ENCODE measurements at places on chromosomes 16 and 17.

GRCh38 chr16:84308120-84308519 lies 13.4 kb downstream of the WFDC1 start:
- no peak for DNase-seq

DNA sequence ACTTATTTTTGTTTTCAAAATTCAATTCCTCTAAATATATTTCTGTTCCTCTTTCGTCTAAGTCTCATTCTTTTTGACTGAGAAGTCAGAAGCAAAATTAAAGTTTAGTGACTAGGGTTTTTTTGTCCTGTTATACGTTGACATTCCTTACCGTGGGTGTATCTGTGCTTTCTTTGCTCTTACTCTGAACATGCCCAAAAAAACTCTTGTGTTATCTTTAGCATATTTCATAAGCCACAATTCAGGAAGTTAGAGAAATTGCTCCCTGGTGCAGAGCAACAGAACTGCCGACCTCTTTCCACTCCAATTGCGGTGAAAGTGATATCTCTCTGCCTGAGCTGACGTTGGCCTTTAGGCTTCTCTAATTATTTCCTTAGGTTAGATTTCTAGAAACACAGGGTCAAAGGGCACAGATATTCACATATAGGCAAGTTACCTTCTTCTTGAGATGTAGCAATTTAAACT lies 65.7 kb downstream of the CENPV start:
- DNase-seq: no peak

GRCh38 chr17:83190601-83191387 lies 111.4 kb downstream of the METRNL start:
- DNase-seq: peak; percentile 38

- DNase-seq: no peak
Measured at GRCh38 chr17:21330436-21331160, 45.6 kb upstream of the KCNJ12 start.

- DNase-seq: no peak
Measured at GRCh38 chr16:72879846-72880245, 168.1 kb downstream of the ZFHX3 start.

DNA sequence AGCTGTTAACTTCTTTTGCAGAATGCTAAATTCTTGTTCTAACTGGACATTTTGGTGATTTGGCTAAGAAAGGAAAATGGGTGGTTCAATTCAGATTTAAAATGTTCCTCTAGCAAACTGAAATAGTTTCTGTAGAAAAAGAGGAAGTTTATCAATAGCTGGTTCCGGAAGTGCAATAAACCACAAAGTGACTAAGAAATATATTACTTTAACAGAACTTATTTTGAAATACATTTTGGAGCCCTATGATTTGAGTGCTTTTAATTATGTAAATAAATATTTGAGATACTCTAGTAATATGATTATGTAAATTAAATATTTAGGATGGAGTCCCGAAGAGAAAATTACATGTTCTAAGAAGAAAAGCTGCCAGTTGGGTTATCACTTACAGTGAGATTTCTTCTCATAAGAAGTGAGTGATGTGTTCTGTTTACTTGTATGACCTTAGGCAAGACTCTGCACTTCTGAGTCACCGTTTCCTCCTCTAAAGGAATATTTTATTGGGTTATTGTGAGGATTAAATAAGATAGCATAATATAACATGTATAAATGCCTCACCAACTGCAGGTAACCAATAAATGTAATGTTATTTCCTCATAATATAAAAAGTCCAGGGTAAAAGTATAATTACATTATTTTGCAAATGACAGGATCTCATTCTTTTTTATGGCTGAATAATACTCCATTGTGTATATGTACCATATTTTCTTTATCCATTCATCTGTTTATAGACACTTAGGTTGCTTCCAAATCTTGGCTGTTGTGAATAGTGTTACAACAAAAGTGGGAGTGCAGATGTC lies at the start of gene EVI2B:
Gene EVI2B (minus strand): TSS at position 73 of the 800 bp plus-strand sequence. CDS start 8,445 bp downstream, outside the sequence.
- DNase-seq: no peak

DNA sequence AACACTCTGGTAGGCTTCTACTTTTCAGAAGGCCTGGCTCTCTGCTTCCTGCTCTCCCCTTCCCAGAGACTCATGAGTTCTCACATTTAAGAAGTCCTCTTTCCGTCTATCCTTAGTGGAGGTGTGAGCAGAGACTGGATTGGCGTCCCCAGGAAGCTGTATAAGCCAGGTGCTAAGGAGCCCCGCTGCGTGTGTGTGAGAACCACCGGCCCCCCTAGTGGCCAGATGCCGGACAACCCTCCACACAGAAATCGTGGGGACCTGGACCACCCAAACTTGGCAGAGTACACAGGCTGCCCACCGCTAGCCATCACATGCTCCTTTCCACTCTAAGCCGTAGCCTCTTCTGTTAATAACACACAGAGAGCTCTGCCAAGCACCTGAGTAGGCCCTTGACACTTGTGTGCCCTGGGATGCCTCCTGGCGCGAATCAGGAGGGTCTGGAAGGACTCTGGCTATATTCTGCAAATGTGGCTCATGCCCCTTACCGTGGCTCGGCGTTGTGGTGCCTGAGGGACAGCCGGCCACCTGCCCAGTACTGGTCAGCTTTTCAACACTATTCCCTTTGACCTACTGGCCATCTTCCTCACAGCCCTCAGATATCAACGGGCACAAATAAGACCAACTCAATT lies 13.9 kb downstream of the CYB5D2 start:
- DNase-seq: no peak

DNA sequence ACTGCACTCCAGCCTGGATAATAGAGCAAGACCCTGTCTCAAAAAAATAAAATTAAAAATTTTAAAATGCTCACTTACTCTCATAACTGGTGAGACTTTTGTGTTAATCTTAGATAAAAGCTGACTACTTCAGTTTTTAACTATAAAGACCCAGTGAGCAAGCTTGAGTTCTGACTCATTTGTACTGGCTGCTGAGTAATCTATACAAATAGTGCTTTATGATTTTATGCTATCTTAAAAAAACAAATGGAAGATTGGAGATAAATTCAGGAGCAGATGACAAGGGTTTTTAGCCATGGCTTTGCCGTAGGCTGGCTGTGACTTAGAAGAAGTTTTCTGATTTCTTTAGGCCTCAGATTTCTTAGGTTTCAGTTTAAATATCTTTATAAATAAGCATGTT lies 30.5 kb downstream of the SNTB2 start:
- no peak for DNase-seq

DNA sequence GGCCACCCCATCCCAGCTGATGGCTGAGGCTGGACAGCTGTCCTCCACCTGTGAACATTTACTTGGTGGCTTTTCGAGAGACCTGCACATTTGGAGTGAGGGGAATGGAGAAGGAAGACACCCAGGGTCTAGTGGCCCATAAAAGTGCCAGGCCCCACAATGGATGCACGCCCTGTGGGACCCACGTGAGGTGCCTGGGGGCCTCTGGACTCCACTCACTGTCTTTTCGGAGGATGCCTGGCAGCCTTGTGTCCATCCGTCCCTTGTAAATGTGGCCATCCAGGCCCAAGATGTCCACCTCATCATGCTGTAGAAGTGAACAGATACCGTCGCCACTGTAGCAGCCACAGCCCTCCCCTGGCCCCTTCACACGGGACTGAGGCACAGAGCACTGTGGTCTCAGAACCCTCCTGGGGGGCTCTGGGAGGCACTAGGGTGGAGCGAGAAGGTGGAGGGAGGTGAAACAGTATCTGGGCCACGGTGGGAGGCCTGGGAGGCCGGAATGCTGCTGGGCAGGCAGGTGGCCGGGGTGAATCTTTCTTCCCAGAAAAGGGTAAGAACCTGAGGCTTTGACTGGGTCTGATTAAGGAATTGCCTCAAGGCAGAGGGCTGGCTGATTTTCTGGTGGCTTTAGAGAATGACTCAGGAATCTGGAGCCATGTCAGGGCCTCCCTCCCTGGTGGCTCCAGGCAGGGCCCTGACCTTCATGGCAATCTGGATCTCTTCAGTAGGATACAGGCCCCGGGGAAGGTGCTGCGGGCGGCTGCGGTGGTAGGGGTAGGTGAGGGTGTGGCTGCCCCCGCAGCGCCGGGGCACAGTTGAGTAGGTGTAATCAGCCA lies 11.5 kb downstream of the UBALD2 start:
- no peak for DNase-seq

- DNase-seq: no peak
Measured at GRCh38 chr17:3596804-3597464, 12.3 kb downstream of the TRPV1 start.

GRCh38 chr17:11882716-11883115 lies 114.6 kb downstream of the ZNF18 start:
- no peak for DNase-seq

DNA sequence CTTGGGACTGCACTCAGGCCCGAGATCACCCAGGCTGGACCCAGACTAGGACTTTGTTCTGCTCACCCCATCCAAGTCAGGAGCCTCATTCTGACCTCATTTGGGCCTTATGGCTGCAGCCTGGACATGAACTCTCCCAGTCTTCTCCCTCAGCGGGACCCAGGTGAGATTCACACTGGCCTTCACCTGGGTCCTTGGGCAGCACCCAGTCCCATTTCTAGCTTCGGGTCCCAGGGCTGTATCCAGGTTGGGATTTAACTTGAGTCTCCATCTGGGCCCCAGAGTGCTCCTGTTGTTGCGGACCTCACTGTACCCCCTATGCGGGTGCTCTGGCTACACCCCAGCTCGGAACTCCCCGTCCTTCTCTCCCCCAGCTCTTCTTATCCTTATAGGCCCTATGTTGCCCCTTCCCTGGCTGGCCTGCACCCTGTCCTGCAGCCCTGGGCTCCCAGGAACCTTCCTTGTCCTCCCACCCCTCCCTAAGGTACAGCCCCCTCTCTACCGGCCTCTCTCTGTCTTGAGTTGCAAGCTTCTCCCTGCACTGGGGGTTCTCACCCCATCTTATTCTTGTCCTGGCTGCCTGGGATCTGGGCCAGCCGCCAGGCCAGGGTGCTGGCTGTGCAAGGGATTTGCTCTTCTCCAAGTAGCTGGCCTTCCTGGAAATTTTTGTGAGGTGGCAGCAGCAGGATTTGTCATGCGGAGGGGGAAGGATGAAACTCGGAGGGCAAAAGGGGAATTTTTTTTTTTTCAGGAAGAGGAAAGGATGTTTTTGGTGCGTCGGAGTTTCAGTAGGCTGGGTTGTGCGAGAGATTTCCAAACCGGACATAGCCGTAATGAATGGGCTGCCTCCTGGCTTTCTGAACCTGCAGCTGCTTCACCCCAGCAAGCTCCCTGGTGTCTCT lies 904 bp downstream of the MAP2K3 start:
- no peak for DNase-seq

GRCh38 chr17:72424505-72425117 lies 303.8 kb downstream of the SOX9 start:
- no peak for DNase-seq

DNA sequence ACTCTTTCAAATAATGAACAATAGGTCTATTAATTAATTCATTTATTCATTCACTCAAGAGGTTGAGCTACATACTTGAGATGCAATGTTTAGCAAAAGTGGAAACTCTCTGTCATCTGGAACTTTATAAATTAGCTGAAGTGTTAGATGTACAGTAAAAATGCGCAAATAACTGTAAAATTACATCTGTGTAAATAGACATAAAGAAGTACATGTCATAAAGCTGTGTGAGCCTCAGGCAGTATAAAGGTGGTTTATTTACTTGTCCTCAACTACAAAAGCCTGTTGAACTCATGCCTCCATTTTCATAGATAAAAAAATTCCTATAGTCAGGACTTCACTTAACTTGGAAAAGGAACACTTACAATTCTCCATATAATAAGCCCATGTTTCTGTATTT lies 343.1 kb downstream of the CDH11 start:
- no peak for DNase-seq

GRCh38 chr16:27450196-27450549 lies 48.2 kb downstream of the IL21R start:
- DNase-seq: no peak

DNA sequence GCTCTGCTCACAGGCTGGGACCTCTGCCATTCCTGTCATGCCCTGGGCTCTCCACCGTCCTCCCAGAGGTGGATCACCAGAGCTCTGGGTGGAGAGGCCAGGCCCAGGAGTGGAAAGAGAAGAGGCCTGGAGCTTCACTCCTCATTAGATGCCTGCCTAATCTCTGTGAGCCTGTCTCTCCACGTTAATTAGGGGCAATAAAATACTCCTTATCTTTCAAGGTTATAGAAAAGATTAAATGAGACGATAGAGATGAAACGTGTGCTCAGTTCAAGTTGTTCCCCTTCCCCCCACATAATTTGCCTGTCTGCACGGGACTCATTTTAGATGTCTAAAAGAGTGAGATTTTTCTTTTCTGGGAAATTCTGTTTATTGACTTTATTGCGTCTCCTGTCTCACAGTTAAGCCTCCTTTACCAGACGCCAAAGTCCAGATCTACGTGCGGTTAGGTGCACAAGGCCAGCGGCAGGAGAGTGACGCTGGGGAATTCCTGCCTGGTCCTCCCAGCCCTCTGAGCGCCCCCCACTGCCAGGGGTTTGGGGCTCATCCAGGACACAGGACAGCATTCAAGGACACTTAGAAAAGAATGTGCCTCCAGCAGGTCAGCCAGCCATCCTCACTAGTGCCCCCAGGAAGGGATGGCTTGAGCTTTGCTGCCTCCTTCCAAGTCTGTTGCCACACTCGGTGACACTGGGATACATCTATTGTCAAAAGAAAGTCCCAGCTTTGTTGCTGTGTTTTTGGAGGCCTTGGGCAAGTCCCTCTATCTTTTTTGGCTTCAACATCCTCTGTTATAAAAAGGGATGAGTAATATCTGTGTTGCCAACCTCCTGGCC lies 42.3 kb downstream of the TBX4 start:
- no peak for DNase-seq

DNA sequence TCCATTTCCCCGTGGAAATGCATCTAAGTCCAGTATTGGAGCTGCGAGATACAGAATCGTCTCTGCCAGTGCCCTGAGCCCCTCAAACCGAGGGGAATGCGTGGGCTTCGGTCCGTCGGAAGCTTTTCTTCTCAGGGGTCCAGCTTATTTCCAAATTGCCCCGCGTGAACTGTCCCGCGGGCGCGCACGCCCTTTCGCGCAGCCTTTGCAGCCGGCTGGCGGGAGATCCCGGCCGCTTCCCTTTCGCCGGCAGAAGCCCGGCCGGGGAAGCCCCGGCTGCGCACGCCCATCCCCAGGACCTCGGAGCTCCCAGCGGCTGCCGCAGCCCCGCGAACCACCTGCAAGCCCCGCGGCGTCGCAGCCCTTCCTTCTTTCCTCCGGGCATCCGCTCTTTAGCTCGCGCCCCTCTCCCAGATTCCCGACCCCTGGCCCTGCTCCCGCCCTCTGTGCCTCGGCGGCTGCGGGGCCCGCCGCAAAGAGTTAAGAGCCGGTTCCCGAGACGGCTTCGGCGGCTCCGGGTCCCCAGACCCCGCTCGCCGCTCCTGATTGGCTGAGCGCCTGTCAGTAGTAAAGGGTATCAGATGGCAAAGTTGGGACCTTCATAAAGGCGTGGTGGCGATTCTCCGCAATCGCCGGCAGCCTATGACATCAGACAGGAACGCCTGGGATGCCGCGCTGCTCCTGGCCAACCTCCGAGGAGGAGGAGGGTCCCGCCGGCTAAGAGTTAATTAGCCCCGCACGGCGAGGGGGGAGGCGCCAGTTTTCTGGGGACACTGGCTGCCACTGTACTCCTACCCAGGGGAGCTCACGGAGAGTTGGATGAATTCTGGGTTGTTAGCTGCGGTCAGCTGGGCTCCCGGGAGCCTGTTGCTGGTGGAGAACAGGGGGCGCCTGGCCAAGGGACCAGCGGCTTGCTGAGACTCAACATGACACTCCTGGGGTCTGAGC lies at the start of gene MYOCD:
Gene MYOCD (plus strand): TSS at position 628 of the 948 bp plus-strand sequence. CDS start 299 bp downstream, at position 927.
- no peak for DNase-seq

All from left lobe of liver (tissue), 2 donors.